ENCODE measurements at places on chromosomes 6 and 20. TPM values are rescaled to one million over a fixed set of nuclear protein-coding genes. Genes with fewer than 3 reads are reported as not detected.

Gene CPNE1
- total RNA-seq, result 274 TPM

- H3K27me3 ChIP-seq, result no peaks in the 10 kb centered on the region
- no peak overlapping the region for H3K27ac ChIP-seq
- no peak overlapping the region for H3K4me3 ChIP-seq
Observed at GRCh38 chr20:25295386-25296093, 47.7 kb downstream of the PYGB start.

Gene NRSN1
- total RNA-seq, result not detected

- H3K4me1 ChIP-seq, result no peaks in the 10 kb centered on the region
- H3K27ac ChIP-seq, result no peak overlapping the region
- H3K4me3 ChIP-seq, result no peak overlapping the region
- no peaks in the 10 kb centered on the region for H3K36me3 ChIP-seq
Observed at GRCh38 chr6:132841966-132842365, 27.6 kb downstream of the RPS12 start.

Gene BFSP1
- 2.7 TPM for total RNA-seq

DNA sequence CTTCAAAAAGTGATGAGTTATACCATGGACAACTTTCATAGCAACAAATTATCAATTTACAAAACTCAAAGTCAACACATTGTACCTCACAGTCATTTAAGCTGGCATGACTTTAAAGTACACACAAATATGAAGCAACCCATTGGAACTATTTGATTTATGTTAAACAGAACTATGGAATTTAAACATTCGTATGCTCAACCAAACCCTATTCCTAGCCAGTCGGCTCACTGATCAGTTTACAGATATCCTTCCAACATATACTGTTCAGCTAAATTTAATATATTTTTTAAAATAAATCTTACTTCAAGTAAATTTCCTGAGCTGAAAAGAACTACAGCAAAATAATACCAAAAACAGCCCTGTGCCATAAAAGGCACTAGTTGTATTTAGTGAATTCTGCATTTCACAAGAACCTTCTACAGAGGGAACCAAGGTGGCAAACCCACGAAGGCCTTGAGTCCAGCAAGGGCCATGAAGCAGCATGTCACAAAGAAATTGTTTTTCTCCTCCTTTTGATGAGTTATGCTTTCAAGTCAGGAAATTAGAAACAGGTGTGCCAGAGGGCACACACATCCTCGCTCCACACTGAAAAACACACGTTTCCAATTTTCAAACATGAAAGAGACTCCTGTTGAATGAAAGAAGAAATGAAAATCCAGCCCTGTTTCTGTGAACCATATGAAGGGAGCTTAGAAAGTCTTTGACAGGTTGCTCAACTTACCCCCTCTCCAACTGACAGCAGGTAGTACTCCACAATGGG lies 122.8 kb downstream of the TASP1 start:
- no peaks in the 10 kb centered on the region for H3K27me3 ChIP-seq
- H3K27ac ChIP-seq, result no peak overlapping the region
- peaks cover 11% of the 10 kb centered on the region for H3K36me3 ChIP-seq
- no peaks in the 10 kb centered on the region for H3K4me1 ChIP-seq
- DNase-seq, result no peak
